Cardiac septum (tissue), 1 donor: ENCODE measurements at places on chromosomes 12 and 14.
A peak's percentile ranks its signal among the peaks of the same experiment; 100 is the strongest.

DNA sequence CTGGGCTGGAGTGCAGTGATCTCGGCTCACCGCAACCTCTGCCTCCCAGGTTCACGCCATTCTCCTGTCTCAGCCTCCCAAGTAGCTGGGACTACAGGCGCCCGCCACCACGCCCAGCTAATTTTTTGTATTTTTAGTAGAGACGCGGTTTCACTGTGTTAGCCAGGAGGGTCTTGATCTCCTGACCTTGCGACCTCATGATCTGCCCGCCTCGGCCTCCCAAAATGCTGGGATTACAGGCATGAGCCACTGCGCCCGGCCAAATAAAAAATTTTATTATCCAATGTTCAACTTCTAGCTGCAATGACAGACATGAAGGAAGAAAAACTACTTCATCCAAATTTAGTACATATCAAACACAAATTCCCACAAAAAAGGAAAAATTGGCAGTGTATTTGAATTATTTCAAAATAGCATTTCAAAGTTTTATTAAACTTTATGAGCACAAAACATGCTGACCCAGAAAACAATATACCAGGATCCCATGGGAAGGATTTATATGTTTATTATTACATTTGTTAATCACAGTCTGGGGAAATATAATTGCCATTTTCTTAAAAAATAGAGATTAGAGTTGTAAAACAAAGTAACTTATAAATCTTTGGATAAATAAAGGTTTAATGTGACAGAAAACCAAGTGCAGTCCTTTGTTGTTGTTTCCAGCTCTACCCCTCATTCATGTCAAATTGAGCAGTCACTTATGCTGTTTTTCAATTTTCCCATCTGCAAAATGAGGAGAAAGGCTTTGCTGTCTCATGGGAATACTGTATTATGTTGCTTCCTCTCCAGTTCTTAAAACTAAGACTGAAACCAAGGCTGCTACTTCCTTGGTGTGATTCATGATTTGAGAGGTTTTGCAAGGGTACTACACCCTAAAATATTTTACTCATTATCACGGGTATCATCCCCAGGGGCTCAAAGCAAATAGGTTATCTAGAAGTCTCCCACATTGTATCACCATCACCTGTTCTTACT, 155.2 kb upstream of the AVPR1A start:
- no peak for DNase-seq

DNA sequence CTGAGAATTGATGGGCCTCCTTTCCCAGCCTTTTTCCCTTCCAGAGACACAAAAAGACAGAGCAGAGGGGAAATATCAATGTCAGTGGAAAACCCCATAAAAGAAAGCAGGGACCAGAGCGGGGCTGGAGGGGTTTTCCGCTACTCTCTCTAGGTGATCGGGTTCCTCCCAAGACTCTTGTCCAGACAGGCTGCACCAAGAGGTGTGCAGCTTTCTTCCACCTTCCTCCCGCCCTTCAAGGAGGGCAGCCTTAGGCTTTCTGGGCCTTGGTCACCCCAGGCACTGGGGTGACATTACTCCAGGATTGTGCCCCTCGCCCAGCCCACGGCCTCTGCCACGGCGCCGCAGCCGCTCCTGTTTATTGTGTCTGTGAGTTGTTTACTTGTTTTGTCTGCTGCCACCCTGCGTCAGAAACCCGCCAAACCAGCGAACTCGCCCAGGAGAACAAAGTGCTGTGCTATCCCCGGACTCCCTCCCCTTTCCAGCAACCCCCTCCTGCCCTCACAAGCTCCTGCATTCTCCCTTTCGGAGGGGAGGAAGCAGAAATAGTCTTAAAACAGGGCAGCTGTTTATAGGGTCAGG, 6.7 kb upstream of the HOXC6 start:
- no peak for DNase-seq

- DNase-seq = no peak
These were observed 207.9 kb upstream of the SLC38A2 start for GRCh38 chr12:46580445-46580844.

DNA sequence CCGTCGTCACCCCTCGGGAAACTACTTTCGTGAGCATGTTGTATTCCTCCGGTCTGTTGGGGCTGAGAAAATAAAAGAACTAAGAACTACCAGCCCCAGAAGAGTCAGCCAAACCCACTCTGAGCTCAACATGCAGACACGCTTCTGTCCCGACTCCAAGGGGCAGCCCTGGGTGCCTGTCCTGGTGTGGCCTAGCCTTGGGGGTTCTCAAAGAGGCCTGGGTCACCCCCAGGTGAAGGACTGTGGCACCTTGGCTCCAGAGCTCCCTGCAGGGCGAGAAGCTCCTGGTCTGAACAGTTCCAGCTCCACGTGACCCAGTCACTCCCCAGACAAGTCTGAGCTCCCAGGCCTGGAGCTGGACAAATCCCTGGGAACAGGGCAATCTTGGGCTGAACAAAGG, 87.0 kb downstream of the VWF start:
- DNase-seq = peak; percentile 66

DNA sequence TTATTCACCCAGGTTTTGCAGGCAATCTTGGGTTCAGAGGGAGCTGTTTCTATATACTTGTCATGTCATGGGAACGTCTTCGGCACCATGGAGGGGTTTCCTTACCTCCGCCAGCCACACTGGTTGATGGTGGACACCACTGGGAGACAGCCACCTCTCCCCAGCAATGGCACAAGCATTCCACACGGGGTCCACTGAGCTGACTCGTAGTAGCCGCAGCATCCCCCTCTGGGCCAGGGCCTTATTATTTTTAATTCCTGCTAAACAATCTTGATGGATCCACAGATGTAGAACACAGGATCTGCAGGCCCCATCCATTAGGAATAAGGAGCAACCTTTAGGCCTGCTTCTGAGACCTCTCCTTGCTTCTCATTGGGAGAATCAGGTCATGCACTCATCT, 132.9 kb downstream of the DICER1 start:
- DNase-seq = peak; percentile 63
